ENCODE measurements at places on chromosomes 5 and 9.

GRCh38 chr5:59095480-59095879, 512.6 kb downstream of the RAB3C start:
- no peak for DNase-seq

DNA sequence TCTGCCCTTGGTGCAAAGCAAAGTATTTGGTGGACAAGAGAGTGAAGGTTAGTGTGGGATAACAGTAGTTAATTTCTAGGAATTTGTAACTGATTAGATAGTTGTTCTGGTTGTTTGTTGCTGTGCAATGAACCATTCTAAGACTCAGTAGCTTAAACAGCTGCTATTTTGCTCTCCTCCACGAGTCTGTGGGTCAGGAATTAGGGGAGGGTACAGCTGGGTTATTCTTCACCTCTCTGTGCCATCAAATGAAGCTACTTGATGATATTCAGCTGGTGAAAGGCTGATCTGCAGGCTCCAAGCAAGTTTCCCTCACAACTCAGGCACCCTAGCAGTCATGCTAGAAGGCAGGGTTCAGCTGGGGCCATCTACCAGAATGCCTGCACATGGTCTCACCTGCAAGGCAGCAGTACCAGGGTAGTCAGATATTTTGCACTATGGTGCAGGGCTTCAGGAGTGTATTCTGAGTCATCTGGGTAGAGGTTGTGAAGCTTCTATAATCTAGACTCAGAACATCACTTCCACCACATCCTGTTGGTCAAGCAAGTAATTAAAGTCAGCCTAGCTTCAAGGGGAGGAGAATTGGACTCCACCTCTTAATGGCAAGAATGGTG, 159.5 kb upstream of the SLC28A3 start:
- no peak for DNase-seq

GRCh38 chr9:71955300-71955915, 44.0 kb downstream of the C9orf85 start:
- DNase-seq: no peak

DNA sequence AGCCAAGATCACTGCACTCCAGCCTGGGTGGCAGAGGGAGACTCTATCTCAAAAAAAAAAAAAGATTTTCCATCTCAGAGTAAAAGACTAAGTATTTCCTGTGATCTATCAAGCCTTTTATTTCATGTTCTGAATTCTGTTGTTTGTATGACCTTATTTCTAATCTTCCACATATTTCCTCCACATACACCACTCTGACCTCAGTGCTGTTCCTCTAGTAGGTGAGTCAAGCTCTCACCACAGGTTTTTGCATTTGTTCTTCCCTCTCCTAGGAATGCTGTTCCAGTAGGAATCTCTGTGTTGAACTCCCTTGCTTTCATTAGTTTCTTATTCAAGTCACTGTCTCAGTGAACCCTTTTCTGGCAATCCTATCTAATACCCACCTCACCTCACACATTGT, 68.1 kb downstream of the INVS start:
- DNase-seq: no peak

GRCh38 chr9:272251-273213, 57.9 kb downstream of the DOCK8 start:
- DNase-seq: no peak

- DNase-seq: no peak
These were observed 5.7 kb downstream of the EDIL3 start for GRCh38 chr5:84378961-84379360.

DNA sequence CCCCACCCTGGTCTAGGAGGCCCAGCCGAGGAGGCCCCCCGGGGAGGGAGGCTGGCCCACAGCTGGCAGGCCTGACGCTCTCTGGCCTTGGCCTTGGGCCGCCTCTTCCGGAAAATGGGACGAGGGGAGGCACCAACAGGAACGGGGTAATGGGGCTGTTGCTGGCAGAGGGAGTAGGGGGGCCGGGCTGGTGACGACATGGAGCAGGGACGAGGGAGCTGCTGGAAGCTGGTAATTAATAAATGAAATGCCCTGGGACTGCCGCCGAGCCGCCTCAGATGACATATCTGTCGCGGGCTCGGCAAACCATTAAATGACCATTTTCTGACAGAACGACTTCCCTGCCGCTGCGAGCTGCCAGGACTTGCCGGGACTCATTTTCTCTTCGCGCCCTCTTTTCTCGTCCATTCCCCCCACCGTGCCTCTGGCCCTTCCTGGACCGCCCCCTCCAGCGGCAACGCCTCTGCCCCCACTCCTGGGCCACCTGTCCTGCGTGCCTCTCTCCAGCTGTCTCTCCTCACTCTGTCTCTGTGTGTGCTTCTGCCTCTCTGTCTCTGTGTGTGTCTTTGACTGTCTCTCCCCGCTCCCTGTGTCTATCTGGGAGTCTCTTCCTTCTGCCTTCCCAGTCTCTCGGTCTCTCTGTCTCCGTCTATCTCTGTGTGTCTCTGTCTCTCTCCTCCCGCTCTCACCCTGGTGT, 215.7 kb downstream of the PAX5 start:
- no peak for DNase-seq

DNA sequence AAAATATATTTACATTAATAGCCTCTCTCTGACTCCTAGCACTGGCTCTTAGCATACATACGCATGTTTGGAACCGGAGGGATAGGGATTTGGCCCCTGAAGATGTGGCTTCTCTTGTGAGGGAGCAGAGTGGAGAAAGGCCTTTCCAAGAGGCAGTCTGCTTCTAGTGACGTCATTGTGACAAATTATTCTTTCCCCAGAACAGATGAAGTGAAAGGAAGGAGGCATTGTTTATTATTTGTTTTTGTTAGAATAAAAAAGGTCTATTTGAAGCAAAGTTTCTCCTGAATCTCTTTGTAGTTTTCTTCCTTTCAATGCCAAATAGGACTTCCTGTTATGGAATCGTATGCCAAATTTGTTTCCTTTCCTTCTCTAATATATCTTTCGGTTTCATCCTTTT, 361.6 kb downstream of the ICE1 start:
- DNase-seq: no peak

DNA sequence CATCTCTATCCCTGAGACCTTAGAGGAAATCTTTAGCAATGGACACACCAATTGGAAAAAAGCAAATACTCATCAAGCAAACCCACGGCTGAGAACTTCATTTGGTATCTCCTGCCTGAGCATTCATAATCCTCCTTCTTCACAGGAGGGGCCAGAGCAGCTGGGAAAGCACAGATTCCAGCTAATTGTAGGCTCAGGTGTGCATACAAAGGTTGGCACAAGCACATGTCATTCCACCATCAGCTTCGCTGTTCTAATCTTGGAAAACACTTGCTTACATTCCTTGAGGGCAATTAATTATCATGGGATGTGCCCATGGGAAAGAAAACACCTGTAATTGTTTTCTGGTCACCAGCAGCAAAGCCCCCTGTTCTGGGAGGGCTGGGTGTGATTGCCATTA, 376.6 kb downstream of the SPOCK1 start:
- no peak for DNase-seq

- DNase-seq: no peak
These were observed 27.8 kb downstream of the C7 start for GRCh38 chr5:40937075-40937474.

- DNase-seq: no peak
These were observed 20.5 kb downstream of the TGFBR1 start for GRCh38 chr9:99125446-99125845.

- DNase-seq: no peak
These were observed 10.4 kb downstream of the BASP1 start for GRCh38 chr5:17227868-17228267.

GRCh38 chr5:178931846-178932760, 8.9 kb upstream of the ZNF454 start:
- no peak for DNase-seq

DNA sequence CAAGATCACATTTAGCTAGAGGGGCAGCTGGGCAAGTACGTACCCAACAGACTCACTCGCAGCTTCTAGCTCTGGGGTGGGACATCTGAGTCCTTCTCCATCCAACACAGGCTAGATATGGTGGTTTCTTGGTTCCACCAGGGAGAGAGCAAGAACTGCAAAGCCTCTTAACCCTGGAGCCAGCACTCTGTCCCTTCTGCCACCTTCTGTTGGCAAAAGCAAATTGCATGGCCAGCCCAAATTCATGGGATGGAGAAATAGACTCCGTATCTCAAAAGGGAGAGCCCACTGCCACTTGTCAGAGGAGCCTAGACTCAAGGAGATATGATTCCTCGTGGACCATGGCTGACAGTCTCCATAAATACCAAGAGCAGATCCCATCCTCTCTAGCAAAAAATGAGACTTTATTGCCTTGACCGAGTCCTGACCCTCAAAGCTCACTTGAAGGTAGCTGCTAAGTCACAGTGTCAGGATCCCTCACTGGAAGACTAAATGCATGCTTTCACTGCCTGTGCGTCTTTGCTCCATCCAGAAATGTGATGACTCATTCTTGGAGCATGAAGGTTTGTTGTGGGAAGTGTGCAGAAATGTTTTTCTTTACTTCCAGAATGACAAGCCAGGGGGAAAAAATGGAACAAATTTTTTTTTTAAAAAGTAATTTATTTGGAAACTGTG, 28.8 kb upstream of the ROR2 start:
- peak; percentile 71 for DNase-seq

DNA sequence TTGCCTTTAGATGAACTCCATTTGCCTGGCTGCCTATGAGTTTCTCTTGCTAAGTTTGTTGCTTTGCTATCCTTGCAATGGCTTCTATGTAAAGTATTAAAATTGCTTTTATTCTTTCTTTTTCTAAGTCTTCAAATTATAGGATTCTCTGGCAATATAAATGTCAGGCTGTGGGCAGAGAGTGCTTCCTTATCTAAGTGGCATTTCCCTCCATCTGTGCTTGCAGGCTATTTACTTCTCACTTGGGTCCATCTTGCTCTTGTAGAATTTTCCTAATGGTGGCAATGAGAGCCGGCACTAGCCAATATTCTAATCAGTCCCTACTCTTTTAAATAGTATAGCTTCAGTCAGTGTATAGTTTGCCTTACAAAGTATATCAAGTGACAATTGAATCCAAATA, 63.3 kb downstream of the FAM174A start:
- DNase-seq: no peak

DNA sequence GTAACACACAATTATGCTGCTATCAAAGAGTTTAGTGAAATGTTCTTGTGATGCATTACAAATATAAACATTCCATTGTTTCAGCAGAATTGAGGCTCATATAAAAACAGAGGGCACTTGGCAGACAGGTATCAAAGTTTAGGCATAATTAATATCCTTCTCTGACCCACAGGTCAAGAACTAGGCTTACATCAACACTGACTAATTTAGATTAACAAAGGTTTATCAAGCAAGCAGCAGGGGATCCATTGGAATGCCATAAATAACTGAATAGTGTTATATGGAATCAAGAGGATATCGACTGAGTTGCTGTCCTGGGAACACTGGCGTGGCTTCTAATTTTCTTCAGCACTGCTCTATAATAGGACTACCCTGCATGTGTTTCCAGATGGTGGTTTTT, 414.5 kb upstream of the ARRDC3 start:
- DNase-seq: no peak

DNA sequence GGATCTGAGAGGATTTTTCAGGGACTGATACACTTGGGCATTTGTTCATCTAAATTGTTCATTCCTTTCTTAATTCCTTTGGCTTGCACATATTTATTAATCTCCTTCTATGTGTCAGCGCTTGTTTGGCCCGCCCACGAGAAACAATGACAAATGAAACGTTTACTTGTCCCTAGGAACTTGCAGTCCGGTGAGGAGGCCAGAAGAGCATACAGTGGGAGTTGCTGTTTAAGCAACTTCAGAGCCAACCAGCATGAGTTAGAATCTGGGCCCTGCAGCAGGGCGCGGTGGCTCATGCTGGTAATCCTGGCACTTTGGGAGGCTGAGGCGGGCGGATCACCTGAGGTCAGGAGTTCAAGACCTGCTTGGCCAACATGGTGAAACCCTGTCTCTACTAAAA, 18.8 kb downstream of the FBXL7 start:
- DNase-seq: no peak

DNA sequence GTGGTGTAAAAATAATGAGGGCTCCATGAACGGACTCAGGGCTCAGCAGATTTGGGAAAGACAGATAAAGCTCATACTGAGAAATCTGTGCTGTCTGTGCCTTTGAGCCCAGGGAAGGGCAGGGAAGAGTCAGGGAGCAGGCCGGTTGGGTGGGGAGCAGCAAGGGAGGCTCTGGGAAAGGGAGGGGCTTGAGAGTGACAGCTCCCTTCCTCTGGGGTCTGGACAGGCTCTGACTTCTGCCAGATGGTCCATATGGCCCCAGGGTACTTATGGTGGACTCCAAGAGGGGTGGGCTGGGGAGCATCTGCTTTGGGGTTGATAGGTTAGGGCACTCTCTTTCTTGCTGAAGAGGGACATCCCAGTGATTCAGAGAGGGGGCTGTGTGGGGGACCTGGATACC, 2.1 kb downstream of the NPR2 start:
- no peak for DNase-seq

DNA sequence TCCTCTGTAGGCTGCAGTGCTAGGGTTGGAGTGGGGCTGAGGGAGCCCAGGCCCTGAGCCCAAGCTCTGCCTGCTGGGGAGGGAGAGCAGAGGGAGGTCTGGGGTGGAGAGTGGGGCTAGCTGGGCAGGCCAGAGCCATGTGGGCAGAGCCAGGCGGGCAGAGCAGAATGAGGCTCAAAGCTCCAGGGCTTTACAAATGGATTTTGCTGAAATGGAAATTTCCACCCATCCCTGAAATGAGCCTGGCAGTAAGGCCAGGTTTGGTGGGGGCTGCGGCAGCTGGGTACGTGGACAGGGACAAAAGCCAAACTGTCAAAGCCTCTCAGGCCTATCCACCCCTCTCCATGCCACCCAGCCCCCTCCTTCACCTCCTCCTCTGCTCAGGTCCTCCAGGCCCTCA, 74.2 kb upstream of the ARAP3 start:
- no peak for DNase-seq

GRCh38 chr5:36965179-36965578, 88.6 kb downstream of the NIPBL start:
- no peak for DNase-seq

DNA sequence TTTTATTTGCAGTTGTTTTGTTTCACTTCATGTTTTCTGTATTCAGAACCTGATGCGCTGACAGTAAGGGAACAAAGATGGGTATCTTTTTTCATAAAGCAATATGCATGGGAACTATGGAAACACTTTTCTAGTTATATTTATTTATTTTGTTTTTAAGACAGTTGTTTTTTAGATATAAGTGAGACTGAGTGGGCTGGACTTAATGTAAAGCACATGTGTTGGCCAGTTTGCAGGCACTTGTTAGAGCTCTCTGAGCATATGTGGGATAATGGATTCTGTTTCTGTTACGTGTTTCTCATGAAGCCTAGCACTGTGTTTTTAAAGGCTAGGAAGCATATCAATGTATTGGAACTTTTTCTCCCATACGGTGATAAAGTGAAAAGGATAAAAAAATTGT, 164.1 kb downstream of the PRR16 start:
- DNase-seq: no peak

All from HS-27A (cell line).